ENCODE measurements at places on chromosomes 12 and 14.
A peak's percentile ranks its signal among the peaks of the same experiment; 100 is the strongest.

DNA sequence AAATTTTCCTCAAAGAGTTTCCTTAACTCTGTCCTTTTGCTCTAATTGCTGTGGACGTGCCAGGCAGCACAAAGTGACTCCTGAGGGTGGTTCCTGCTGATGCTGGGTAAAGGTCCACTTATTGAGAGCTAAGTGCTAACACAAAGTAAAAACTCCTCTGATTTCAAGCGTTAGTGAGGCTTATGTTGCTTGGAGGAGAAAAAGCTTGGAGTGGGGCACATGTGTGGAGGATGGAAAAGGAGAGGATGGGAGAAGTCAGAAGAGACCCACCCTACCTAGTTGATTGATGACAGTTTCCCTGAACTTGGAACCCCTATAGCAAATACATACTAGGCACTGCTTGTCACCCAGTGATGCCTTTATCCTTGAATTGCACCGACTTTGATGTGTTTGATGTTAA lies 10.1 kb upstream of the SLC11A2 start:
- DNase-seq, result no peak

- DNase-seq, result no peak
Measured at GRCh38 chr12:12985817-12986408, 14.2 kb downstream of the HEBP1 start.

DNA sequence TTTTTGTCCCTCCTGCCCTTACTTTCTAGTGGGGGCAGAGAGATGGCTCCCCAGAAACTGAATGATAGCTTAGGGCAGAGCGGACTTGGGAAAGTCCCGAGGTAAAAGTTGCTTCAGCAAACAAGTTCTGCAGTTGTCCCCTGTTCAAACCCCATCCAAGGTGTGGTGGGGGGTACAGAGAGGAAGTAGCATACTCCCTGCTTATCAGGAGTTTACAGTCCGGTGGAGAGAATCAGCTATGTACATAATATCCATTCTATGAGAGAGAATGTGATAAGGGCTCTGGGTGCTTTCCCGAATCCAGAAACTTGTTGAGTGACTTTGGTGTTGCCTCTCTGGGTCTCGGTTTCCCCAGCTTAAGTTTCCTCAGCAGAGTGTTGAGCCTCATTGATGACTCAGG lies 40.4 kb upstream of the VRK1 start:
- DNase-seq, result no peak

GRCh38 chr14:30757082-30757481 lies 117.3 kb upstream of the COCH start:
- DNase-seq, result no peak

GRCh38 chr14:101723061-101723595 lies 38.4 kb upstream of the PPP2R5C start:
- no peak for DNase-seq

- DNase-seq, result peak; percentile 36
Measured at GRCh38 chr14:22819151-22819988, 4.1 kb upstream of the SLC7A7 start.

DNA sequence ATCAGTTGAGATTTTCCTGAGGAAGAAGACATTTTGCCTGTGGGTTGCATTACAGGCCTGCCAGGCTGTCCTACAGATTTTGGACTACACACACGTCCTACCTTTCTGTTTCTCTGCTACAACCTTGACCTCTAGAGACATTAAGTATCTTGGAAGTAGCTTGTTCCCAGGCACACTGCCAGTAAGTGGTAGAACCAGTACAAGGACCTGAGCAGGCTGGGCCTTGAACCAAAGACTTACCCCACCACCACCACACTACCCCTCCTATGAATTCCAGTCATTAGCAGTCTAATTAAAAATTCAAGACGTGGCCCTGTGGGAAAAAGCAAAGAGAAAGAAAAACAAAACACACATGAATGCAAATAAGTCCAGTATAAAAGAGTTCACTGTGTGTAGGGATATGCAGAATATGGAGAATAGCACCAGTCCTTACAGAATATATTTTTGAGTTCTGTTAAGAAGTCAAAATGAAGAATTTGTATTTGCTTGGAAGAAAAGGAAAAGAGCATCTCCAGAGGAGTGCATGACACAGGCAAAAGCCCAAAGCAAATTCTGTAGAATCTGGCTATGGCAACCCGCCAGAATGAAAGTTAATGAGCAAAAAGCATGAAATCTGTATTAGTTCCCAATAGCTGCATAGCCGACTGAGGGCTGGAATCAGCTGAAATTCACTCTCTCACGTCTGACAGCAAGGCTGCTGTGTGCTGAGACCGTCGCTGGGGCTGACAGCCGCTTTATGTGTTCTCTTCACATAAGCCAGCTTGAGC lies 74.3 kb upstream of the ST8SIA1 start:
- no peak for DNase-seq

- no peak for DNase-seq
Measured at GRCh38 chr12:64232196-64232595, 10.1 kb upstream of the KICS2 start.

DNA sequence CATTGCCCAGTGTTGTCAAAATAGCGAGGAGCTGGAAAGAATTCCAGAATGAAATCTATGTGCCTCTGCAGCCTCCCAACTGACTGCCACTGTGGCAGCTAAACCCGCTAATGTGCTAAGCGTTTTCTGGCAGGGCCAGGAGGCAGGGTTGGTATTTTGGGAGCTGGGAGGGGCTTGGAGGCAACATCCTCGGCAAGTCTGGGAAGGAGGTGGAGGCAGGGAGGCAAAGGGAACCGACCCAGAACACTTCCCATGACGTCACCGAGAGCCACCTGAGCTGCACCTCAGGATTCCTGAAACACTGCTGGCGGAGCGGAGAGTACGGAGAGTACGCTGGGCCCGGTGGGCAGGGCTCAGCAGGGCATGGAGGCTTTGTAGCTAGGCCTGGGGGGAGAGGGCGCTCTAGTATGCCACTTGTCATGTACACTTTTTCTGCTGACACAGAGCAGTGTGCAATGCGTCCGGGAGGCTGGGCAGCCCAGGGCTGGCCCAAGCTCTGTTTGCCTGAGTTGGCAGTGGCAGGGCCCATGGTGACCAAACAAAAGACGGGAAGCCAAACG lies 81.5 kb downstream of the DPF3 start:
- DNase-seq, result no peak

DNA sequence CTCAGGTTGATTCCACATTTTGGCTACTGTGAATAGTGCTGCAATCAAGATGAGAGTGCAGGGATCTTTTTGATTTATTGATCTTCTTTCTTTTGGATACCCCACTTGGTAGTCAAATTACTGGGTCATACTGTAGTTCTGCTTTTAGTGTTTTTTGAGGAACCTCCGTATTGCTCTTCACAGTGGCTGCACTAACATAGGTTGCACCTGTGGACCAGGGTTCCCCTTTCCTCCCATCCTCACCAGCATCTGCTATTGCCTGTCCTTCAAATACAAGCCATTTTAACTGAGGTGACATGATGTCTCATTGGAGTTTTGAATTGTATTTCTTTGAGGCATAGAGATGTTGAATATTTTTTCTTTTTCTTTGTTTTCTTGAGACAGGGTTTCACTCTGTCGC lies 152.5 kb upstream of the TMEM132C start:
- DNase-seq, result no peak

DNA sequence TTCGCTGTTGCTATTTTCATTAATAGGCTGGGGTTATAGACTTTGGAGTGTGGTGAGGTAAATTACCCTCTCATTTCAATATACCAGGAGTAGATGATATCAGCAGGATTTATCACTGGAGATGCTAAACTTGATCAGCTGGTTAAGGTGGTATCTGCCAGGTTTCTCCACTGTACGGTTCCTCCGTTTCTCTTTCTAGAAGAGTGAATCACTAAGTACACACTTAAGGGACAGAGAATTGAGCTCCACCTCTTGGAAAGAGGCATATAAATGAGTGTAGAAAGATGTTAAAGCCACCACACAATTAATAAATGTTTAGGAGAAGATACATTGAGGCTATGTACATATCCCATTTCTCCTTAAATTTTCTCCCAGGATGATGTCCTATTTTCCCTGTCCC lies 277.4 kb upstream of the GRIP1 start:
- no peak for DNase-seq

GRCh38 chr12:6284273-6284672 lies 26.2 kb upstream of the PLEKHG6 start:
- no peak for DNase-seq

DNA sequence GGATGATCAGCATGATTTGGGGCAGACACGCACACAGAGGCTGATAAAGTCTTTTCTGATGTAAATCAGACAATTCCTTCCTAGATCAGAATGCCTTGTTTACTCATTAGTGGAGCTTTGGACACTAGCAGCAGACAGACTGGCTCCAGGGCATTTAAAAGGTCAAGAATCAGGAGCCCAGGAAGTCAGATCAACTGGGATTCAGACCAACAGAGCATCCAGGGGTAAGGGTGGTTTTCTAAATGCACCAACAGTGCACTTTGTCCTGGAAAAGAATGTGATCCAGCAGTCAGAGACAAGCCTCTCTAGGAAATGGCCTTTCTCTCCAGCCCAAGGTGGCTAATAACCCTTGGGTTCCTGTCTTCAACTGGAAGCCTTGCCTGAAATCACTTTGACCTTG lies 405.3 kb downstream of the MED13L start:
- no peak for DNase-seq

GRCh38 chr14:52609445-52610044 lies 56.9 kb downstream of the GPR137C start:
- no peak for DNase-seq

GRCh38 chr14:39581474-39581873 lies 149.2 kb upstream of the FBXO33 start:
- DNase-seq, result peak; percentile 8

DNA sequence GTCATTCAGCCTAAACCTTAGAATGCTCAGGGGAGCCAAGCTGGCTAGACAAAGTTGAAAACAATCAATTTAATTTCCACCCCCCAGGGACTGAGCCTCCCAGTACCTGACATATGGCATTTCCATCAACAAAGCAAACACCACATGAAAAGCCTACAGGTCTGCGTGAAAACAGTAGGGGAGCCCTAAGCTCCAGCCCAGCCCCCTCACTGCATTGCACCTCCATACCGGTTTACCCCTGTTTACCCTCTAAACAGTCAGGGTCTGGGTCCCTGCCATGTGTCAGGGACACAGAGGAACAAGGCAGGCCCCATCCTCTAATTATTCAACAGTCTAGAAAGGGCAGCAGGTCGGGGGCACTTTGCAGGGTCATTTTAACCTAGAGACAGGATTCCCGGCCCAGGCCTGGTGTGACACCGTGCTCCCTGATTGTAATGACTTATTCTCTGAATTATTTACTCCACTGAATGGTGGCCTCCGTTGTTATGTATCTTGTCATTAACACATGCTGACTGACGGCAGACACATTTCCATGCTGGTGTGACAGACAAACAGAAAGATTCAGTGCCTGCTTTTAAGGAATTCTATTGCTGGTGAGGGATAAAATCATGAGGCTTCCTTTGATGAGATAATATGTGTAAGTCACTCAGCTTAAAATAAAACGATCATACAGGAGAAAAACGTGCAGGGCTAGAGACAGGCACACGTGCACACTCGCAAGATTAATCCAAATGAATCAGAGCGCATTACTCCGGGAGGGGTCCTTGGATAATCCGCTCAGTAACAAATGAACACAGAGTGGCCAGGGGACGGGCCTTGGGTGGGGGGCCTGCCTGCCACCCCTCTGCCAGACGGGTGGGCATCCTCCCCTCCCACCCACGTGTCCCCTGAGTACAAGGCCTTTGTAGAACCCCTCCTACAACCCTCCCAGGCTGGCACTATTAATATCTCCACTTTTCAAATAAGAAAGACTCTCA lies 23.2 kb downstream of the CCDC88C start:
- no peak for DNase-seq

GRCh38 chr14:79960288-79960687 lies 251.0 kb downstream of the DIO2 start:
- no peak for DNase-seq

DNA sequence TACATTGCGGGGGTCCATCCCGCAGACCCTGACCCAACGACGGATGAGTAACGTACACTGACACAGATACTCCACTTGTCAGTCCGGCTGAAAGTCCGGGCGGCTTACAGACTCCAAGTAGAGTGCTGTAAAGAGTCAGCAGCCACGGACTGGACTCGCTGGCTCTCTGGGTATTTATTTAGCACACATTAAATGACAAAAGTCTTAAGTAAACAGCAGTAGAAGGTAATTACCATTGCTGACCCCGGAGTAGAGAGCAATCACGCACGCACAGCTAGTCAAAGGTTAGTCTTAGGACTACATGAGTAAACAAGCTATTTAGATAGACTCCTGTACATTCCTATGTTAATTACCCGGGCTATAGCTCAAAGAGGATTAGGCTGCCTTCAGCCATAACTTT lies 780.9 kb downstream of the RPS29 start:
- DNase-seq, result no peak

DNA sequence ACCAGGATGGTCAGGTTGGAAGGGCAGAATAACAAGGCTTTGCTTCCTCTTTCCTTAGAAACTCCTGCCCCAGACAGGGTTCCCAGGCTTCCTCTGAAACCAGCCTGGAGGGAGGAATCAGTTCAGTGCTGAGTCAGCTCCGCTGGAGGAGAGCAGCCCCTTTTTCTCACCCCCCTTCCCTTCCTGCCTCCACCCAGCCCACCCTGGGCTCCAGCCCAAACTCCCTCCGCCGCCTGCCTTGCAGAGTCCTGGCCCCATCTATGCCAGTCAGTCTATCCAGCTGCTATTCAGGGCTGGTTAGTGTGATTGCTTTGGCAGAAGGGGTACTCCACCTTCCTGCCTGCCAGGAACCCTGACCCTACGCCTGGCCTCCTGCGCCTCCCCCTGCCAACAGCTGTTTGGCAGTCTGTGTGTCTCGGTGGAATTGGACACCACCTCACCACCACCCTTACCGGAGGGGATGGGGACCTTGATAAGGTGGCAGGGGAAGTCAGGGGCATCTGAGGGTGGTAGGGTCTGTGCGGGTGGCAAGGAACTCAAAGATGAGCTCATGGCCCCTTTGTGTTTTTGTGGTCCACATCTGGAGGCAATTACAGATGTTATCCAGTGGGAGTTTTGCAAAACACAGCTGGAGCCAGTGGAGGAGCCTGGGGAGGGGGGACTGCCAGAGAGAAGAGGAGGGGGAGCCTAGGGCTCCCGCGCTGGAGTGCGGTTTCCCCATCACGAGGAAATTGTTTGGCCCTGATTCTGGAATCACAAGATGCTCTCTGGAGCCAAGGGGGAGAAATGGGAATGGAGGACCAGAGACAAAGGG lies 12.2 kb downstream of the MMP14 start:
- DNase-seq, result peak; percentile 94

- peak; percentile 4 for DNase-seq
Measured at GRCh38 chr12:59649203-59649602, 53.4 kb downstream of the SLC16A7 start.

GRCh38 chr14:25049568-25050268 lies at the start of gene STXBP6:
Gene STXBP6, minus strand, starts transcription at chr14:25050147. Its CDS starts 75,329 bp downstream, at chr14:24974818.
- DNase-seq, result peak; percentile 78

DNA sequence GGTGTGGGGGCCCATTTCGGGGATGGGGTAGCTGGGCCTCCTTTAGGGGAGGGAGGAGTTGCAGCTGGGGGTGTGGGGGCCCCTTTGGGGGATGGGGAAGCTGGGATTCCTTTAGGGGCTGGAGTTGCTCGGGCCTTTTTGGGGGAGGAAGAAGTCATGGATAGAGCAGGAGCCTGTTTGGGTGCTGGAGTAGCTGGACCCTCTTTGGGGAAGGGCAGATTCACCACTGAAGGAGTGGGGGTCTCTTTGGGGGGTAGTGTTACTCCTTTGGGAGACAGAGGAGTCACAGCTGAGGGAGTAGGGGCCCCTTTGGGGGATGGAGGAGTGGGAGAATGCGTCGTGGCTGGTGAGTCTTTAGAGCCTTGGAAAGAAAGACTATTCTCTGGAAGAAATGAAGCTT lies 6.5 kb downstream of the NACA start:
- DNase-seq, result no peak

GRCh38 chr14:34012978-34013720 lies 62.3 kb upstream of the EGLN3 start:
- DNase-seq, result no peak
